ENCODE measurements at places on chromosomes 7 and 10. TPM values are rescaled to one million over a fixed set of nuclear protein-coding genes. Genes with fewer than 3 reads are reported as not detected.

Gene CABCOCO1
- total RNA-seq: not detected

Gene LHFPL3
- not detected for total RNA-seq

Gene LIPM
- total RNA-seq: not detected

Gene SLC26A4
- total RNA-seq: 1.0 TPM

Gene NUTM2D
- total RNA-seq: 5.1 TPM

Gene PNLIPRP2
- not detected for total RNA-seq

Gene SPOCK2
- 187 TPM for total RNA-seq

Gene SPDYE5
- not detected for total RNA-seq

Gene ADGRA1
- not detected for total RNA-seq

Data from upper lobe of right lung (tissue), 1 donor.